ENCODE measurements at places on chromosomes 3 and 15. TPM values are rescaled to one million over a fixed set of nuclear protein-coding genes. Genes with fewer than 3 reads are reported as not detected.

DNA sequence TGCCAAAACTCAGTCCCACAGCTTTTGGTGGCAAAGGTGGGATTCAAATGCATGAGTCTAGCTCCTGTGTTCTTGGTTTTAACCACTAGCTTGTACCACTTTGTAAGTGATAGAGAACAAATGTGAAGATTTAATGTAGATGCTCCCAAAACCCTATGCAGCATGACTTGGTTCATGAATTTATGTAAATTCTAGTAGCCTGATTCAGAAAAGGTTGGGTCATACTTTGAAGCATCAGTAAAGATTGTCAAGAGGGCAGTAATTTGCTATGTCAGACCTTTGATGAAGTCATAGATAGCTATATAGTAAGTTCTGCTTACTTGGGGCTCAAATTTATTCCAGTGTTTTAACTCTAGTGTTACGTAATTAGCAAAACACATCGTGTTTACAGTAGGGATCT lies 75.6 kb downstream of the VPS8 start:
- no peak for DNase-seq

DNA sequence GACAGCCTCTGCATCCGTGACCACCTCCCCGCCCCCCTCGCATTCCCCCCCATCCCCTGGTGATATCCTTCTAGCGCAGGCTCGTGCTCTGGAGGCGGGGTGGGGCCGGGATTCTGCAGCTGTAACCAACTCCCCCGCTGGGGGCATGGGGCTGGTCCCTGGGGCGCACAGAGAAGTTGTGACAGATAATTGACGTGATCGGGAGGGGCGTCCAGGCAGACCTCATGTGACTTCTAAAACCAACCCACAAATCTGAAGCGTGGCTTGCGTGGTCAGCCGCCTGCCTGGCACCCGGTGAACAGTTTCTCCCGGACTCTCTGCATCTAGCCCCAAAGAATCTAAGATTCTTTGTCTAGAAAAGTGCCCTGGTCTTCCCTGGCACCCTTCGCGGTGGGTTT lies 100.6 kb upstream of the IGF1R start:
- DNase-seq = peak; percentile 55

DNA sequence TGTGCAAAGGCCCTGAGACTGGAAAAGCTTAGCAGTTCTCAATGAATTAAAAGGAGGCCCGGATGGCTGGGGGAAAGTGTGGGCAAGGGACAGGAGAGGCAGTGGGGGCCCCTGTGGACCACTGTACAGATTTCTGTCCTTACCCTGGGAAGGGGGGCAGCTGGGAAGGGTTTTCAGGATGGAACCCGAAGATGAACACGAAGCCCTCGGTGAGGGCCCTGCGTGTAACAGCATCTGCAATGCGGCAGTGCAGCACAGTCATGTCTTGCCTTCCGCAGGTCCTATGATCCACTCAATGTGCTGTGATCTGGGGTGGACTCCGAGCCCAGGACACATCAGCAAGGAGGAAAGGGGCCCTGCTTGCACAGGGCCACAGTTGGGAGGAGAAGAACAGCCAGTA lies 7.9 kb upstream of the ATP2B2 start:
- DNase-seq = no peak

- DNase-seq = no peak
Measured at GRCh38 chr3:10716964-10717363, 99.1 kb upstream of the SLC6A11 start.

DNA sequence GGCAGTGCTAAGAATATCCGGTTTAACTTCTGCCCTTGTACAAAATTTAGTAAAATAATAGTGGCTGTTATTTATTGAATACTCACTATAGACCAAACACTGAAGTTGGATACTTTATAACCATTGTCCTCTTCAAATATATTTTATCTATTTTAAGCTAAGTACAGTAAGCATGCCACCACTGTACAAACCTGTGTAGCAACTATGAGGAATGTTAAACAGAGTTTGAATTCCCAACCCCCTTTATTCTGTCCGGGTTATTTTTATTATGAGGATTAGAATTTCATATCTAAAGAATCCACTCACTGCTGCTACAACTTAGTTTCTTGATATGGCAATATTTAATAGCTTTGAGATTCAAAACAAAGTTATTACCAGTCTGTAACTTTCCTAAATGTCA lies 203.5 kb upstream of the RBMS3 start:
- DNase-seq = no peak

MEX3B gene
- 14.9 TPM for total RNA-seq

SCN11A gene
- total RNA-seq = 1.9 TPM

BHLHE40 gene
- total RNA-seq = 51.7 TPM

ARID3B gene
- 4.8 TPM for total RNA-seq
